Activated T-cell treated with anti-CD3 and anti-CD28 coated beads, Interleukin-2, amount 50 U/mL, for 48 hours (primary cell): ENCODE measurements at places on chromosomes 12 and 14.
A peak's percentile ranks its signal among the peaks of the same experiment; 100 is the strongest.

DNA sequence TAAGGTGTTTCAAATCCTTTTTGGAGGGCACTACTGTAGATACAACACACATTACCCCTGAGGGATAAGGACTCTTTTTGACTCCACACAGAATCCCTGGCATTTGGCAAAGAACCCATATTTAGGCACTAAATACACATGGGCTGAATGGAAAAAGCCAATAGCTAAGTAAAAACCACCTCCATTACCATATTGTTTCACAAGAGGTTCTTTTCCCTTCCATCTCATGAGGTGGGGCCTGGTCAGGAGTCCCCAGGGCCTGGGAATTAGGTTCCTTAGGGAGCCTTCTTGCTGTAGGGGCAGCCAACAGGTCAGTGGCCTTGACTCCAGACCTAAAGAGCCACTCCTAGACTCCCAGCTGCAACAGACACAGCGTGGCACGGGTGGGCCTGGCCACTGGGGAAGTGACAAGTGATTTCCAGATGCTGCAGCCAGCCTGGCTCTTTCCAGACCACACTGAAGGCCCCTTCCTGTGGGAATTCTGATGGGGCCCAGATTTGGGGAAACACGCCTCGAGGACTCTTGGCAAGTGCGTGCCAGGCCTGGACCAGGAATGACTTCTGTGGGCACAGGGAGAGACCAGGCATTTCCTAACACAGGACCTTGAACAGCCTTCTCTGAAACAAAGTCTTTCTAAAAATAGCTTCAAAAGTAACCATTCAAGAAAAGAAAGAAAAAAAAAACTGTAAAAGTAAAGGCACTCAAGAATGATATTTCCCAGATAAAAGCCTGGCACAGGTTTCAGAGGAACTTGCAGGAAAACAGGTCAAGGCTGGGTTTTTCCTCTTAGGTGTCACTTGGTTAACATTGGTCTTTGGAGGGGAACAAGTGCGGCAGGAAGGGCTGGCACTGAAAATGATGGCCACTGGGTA, 18.1 kb downstream of the SSH1 start:
- DNase-seq: peak; percentile 34

DNA sequence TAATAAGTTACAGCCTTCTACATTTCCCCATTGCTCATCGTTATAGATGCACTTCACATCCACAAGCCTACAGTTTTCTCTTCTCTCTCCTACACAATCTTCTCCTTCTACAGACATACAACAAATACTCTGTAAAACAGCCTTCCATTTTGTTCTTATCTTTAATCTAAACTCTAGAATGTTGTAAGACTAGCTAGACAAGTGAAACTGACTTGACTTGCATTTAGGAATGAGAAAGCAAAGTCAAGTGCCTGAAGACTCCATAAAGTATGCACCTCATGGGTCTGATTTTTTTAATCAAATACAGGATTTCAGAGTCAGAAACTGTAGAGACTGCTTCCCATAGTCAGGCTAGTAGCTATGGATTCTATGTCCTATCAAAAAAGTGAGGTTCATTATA, 190.3 kb downstream of the KLHL28 start:
- DNase-seq: no peak

GRCh38 chr14:31286456-31287293, 79.1 kb upstream of the HECTD1 start:
- no peak for DNase-seq

GRCh38 chr12:84875241-84875640, 37.4 kb downstream of the SLC6A15 start:
- DNase-seq: no peak

DNA sequence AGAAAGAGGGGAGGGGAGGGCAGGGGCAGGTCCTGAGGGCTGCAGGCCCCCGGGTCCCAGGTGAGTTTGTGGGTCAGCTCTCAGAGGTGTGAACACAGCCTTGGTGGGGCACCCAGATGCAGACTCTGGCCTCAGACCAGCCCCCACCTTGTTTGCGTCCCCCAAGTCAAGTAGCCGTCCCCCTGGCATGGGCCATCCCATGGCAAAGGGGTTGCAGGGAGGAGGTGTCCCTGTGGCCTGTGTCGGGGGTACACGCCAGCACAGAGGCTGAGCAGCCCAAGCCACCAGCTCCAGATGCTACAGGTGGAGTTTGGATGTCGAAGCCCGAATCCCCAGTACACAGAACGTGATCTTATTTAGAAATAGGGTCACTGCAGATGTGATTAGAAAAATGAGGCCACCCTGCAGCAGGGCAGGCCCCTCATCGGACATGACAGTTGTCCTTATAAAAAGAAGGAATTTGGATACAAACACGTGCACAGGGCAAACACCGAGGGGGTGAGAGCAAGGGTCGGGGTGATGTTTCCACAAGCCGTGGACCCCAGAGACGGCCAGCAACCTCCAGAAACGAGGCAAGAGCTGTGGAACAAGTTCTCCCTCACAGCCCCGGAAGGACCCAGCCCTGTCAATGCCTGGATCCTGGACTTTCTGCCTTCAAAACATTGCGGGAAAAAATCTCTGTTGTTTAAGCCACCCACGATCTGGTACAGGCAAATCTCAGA, 141.2 kb upstream of the C14orf180 start:
- DNase-seq: no peak

DNA sequence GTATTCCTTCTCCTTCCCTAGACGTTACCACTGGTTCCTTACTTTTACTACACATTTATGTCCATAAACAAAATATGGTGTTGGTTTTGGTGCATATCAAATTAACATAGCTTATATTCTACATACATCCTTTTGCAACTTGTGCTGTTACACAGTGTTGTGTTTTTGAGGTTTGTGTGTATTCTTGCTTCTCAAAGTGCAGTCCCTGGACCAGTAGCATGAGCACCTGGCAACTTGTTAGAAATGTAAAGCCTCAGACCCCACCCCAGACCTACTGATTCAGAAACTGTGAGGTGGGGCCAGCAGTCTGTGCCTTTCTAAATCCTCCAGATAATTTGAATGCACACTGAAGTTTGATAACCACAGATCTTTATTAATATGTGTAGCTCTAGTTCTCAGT, 65.9 kb downstream of the RNFT2 start:
- no peak for DNase-seq

DNA sequence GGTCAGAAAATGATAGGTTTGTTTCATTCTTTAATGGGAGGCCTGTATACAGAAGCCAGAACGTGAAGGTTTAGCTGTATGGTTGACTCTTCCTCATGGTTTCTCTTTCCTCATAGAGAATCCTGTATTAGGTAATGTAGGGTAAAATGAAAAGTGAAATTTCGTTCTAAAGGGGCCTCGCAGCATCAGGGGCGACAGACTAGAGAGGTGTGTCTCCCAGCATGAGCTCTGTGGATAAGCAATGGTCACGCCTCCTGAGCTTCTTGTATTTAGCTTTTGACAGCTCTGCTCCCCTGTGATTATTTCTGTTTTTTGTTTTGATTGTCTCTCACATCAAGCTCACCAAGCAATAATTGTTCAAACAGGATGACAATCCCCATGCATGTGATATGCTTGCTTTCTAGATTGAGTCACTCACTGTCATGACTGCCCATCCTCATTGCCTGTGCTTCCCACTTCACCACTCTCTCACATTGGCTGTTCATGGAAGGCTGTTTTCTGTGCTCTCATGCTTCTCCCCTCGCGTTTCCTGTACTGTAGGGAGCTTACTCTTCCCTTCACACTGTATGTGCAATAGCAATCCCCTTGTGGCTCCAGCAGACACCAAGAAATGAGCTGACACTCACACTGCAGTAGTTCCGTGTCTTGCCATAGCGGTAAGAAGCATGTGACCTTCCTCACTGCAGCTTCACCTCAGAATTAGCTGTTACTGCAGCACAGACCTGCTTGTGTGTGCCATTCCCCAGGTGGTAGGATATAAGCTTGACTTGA, 44.0 kb downstream of the RAD52 start:
- DNase-seq: no peak

GRCh38 chr12:4133636-4134447, 139.7 kb upstream of the CCND2 start:
- DNase-seq: no peak

- DNase-seq: no peak
Observed at GRCh38 chr14:72636094-72636493, 257.8 kb downstream of the DPF3 start.

GRCh38 chr14:90560991-90561390, 164.2 kb downstream of the CALM1 start:
- no peak for DNase-seq

- DNase-seq: no peak
Observed at GRCh38 chr14:44505588-44505987, 1.5 kb downstream of the FSCB start.

DNA sequence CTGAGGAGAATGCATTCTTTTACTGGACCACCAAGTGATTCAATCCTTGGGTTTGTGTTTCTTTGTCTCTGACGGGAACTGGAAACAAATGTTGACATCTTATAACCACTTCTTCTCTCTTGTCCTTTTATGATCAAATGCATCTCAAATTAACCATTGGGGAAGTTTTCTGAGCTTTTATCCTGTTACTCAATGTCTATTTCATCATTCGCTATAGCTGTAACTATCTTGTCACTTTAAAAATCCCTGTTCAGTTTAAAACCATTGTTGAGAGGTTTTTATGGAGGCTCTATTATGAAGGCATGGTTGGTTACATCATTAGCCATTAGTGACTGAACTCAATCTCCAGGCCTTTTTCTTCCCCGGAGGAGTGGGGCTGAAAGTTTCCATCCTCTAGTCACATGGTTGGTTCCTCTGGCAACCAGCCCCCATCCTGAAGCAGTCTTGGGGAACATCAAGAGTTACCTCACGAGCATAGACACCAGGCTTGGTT, 2.7 kb upstream of the CLEC6A start:
- no peak for DNase-seq

DNA sequence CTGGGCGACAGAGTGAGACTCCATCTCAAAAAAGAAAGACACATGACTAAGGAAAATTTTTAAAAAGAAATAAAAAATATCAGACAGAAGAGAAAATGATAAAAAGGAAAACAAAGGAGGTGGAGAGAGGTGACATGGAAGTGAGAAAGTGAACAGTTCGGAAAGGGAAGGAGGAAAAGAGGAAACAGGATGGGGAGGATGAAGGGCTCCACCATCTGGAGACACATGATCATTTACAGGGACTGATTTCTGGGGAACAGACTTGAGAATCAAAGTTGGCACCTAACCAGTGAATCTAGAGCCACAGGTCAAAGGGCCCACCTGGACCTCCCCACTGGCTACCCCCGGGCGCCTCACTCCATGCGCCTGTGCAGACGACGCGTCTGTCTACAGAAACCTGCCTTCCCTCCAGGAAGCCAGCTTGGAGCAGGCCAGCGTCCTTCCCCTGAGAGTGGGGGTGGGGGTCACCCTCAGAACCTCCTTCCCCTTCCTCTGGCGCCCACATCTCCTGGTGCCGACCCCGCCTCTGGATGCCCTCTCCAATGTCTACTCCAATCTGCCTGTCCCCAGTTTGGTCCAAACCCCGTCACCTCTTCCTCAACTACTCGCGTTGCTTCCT, 60.5 kb downstream of the AMN start:
- DNase-seq: no peak

- no peak for DNase-seq
Observed at GRCh38 chr12:53617700-53618099, 8.5 kb downstream of the ATF7 start.

DNA sequence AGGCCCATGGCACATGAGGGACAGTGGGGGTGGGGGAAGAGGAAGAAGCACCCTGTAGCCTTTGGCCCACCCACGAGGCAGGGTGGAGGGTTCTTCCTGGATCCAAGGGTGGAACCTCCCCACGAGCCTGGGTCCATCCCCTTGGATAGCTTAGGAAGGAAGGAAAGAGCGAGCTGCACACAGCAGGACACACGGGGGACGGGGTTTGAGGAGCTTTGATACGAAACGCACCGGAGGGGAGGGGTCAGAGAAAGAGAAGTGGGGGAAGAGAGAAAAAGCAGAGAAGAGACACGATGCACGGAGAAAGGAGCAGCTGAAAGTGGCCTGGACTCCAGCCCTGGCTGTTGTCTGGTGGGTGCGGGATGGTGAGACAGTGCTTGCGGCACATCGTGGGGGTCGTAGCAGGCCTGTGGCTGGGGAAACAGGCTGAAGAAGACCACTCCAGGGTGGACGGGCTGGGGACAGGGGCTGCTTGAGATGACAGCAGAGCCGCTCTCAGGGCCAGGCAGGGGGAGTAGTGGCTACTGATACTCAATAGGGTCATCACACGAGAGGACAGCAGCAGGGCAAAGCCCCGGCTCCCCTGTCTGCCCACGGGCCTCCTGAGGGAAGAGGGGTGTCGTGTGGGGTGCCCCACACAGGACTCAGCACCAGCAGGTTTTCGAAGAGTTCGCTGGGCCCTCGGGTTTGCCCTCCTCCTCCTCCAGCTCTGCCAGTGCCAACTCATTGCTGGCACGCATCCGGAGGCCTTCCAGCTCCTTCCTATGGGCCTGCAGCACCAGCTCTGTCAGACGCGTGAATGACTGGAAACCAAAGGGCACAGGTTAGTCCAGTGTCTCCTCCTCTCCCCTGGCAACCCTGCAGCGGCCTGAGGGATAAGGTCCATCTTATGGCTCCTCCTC, 5.4 kb upstream of the GPX2 start:
- DNase-seq: peak; percentile 9
